HT-29 (cell line): ENCODE measurements at places on chromosomes 4 and X.
A peak's percentile ranks its signal among the peaks of the same experiment; 100 is the strongest.

DNA sequence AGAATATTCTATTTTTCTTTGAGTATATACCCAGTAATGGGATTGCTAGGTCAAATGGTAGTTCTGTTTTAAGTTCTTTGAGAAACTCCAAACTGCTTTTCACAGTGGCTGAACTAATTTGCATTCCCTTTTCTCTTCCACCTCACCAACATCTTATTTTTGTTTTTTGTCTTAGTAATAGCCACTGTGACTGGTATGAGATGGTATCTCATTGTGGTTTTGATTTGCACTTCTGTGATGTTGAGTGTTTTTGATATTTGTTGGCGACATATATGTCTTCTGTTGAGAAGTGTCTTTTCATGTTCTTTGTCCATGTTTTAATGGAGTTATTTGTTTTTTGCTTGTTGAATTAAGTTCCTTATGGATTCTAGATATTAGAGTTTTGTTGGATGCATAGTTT, 24.4 kb downstream of the AIMP1 start:
- DNase-seq, result no peak

GRCh38 chrX:77967631-77968030, 1.8 kb downstream of the PGAM4 start:
- DNase-seq, result no peak

DNA sequence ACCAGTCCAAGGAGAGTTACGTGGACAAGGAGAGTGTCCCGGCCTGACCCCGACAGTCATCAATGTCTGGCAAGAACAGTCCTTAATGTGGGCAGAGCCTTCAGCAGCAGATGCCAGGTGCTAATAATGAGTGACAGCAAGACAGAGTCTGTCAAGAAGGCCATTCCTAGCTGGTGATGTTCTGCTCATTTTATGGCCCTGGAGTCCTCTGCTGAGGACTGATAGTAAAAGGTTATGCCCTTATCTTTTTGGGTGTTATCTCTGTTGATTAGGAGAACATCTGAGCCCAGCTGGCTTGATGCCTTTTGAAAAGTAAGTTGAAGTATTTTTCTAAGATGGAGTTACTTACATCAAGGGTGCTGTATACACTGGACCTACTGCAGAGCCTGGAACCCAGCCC, 67.3 kb downstream of the SLC34A2 start:
- no peak for DNase-seq

DNA sequence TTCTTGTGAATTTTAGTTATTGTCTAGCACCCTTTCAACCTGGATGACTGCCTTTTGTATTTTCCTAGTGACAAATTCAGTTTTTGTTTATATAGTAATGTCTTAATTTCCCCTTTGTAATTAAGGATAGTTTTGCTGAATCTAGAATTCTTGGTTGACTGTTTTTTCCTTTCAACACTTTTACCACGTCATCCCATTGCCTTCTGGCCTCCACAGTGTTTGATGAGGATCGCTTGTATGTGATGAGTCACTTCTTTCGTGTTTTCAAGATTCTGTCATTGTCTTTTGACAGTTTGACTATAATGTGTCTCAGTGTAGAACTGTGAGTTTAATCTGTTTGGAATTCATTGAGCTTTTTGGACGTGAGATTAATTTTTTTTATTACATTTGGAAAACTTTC, 30.1 kb downstream of the KDM6A start:
- DNase-seq, result no peak

DNA sequence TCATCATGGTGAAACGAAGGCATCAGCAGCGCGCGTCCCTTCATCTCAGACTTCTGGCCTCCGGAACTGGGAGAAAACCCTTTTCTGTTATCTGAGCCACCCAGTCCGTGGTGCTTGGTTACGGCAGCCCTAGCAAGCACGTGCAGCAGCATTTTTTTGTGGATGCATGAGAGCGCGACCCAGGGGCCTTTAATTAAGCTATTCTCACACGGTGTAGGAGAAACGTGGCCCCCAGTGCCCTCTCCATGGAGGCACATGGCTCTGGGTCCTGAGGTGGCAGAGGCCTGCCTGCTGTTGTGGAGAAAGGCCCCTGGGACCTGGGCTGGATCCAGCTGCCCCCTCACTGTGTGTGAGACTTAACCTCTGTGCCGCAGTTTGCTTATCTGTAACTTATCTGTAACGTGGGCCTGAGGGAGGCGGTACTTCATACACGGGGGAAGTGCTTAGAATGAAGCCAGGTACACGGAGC, 9.5 kb downstream of the CLCN4 start:
- DNase-seq, result no peak

DNA sequence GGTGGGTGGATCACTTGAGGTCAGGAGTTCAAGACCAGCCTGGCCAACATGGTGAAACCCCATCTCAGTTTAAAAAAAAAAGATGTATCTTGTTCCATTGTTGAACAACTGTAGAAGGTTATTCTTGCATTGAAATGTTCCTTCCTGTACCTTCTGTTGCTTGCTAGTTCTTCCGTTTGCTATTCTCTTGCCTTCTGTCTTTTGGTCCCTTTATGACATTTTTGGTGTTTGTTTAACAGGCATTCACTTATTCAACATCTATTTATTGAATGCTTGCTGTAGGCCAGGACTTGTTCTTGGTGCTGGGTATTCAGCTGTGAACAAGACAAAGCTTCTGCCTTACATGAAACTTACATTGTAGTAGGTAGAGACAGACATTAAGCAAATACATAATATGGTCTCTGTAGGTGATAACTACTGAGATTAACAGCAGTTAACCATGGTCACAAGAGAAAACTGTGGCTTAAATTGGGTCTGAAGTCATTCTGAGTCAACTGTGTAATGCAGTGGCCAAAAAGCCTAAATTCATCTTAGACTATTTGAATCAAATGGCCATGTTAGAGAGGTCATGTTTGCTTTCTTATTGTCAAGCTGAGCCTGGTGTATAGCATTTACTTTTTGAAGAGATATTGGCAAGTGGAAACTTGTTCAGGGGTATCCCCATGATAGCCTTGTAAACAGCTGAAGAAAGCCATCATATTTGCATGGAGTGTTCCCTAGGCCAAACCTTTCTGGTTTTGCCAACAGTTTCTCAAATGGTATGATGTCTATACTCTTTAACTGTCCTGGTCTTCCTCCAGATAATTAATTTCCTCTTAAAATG, 35.6 kb downstream of the GAB1 start:
- DNase-seq, result no peak

GRCh38 chr4:23485801-23486200, 404.0 kb downstream of the PPARGC1A start:
- DNase-seq, result no peak

- no peak for DNase-seq
These were observed 62.8 kb downstream of the FAM193A start for GRCh38 chr4:2599304-2599654.

- DNase-seq, result peak; percentile 90
These were observed 1.8 kb downstream of the MAML3 start for GRCh38 chr4:140152013-140152703.

GRCh38 chrX:4588056-4588455, 874.6 kb upstream of the PRKX start:
- no peak for DNase-seq

DNA sequence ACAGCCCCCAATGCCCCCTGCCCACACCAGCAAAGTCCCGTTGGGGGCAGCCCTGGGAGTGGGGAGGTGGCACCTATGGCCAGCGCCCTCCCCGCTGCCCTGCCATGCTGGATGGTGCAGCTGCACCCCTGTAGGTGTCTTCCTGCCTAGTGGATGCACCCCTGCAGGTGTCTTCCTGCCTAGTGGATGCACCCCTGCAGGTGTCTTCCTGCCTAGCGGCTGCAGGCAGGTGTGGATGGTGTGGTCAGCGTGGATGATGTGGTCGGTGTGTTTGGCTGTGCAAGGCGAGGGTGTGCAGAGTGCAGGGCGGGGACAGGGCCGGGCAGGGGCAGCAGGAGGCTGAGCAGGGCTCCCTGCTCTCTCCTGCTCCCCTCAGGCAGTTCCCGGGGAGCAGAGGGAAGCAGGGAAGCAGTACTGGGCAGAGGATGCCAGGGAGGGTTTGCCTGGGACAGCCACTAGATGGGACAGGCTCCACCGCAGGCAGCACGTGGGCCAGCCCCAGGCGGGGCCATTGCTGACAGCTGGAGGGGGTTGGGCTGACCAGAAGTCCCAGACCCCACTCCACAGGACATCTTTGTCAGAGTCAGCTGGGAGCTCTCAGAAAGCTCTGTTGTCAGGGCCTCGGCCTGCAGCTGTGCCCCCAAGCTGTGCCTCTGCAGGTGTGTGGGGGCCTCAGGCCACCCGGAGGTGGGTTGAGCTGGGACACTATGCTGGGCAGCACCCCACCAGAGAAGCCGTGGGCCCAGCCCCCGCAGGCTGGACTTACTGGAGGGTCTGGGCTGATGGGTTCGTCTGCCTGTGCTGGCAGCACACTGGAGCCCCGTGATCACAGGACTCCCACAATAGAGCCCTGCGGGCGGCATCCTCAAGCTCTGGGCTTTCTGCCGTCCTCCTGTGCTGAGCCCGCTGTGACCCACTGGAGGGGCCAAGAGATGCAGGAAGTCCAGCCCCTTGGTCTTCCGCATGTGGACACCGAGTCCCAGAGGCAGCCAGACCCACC, 23.7 kb downstream of the DOK7 start:
- DNase-seq, result no peak

DNA sequence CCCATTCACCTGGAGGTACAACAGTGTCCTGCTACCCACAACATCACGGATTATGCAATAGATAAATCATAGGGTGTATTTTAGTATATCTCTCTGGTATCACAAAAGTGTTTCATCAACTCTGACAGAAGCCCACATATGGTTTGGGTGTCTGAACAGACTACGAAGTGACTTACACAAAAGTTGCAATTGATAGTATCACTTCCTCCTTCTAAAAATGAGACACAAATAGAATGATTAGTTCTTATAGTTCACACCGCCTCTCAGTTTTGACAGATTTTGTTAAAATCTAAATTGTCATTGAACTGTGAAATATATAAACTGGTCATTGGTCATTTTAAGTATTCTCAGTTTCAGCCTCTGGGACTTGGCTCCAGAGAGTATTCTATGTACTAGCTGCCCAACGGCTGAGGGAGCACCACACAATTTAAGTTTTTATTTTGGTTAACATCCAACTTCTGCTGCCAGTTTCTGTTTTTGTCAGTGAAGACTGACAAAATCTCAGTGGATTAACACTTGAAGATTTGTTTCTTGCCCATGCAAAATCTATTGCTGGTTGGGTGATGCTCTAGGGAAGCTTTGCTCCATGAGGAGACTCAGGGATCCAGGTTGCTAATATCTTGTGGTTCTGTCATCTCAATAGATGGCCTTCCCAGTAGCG, 113.8 kb upstream of the PUDP start:
- no peak for DNase-seq
